Caki2 (cell line): ENCODE measurements at places on chromosomes 11 and 22. TPM values are rescaled to one million over a fixed set of nuclear protein-coding genes. Genes with fewer than 3 reads are reported as not detected.
A peak's percentile ranks its signal among the peaks of the same experiment; 100 is the strongest.

DNA sequence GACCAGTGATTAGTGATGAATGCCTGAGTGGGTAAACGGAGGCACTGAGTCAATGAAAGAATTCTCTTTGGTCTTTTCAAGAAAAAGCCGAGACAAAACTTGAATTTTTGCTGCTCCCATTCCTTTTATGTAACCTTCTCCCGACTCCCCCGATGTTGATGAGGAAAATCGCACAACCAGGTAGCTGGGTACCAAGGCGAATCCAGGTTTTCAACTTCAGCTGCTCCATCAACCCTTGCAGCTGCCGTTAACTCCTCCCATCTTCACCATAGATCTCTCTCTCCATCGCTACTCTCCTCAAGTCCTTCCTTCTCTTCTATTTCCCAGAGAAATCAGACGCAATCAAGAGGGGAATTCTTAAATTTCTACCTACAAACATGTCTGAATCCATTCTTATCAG lies 611 bp upstream of the USP2 start:
- no peak for DNase-seq

DNA sequence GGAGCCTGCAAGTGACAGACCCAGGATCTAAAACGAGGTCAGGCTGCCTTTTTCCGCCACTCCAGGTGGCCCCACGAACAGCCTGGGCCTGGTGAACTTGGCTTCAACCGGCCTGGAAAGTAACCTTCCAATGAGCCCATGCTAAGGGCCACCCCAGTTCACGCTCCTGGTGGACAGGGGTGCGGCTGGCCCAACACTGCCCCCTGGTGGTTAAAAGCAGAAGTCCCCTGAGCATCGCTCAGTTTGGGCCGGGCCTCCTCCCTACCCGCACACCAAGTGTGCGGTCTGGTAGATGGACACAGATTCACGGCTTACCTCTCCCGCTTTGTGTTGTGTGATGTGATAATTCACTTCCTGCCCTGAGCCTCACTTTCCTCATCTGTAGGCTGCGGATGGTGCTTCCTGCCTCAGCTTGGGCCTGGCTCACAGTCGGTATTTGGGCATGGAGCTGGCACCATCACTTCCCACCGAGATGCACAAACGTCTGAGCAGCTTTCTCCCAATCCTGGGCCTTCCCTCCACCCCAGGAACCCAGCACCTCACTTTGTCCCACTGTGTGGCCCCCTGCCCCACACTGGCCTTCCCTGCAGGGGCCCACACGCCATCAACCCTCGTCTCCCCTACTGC lies 13.7 kb upstream of the SEC14L3 start:
- peak; percentile 48 for DNase-seq

- DNase-seq: no peak
Observed at GRCh38 chr11:1055109-1055703, 18.7 kb upstream of the MUC6 start.

DNA sequence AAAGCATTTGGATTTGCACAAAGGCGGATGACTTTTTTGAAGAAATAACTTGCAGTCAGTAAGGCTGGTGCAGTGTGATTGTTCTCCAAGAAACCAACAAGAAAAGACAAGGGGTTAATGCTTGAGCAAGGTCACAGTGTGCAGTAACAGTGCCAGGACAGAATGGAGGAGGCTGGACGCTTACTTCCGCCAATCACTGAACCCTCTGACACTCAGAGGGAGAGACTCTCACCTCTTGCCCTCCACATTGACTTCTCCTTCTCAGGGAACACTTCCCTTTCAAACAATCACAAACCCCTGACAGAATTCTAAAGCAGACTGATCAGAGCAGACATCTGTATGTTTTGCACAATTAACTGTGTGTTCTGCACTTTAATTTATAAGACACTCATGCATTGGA lies 228.4 kb downstream of the BLID start:
- no peak for DNase-seq

DNA sequence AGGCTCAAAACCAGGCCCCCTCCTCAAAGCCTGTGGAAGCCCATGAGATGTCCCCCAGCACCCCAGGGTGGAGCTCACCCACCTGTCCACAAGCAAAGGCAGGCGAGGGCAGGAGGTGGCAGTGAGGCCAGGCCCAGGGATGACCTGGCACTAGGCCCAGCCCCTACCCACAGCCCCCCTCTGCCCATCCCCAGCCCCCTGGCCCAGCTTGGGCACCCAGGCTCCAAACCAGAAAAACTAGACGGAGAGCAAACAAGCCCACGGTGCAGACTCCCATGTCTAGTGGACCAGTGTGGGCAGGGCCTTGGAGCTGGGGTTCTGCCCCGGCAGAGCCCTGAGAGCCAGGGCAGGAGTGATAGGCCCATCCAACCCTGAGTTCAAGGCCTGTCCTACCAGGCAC lies 16.9 kb upstream of the TBX1 start:
- no peak for DNase-seq

DNA sequence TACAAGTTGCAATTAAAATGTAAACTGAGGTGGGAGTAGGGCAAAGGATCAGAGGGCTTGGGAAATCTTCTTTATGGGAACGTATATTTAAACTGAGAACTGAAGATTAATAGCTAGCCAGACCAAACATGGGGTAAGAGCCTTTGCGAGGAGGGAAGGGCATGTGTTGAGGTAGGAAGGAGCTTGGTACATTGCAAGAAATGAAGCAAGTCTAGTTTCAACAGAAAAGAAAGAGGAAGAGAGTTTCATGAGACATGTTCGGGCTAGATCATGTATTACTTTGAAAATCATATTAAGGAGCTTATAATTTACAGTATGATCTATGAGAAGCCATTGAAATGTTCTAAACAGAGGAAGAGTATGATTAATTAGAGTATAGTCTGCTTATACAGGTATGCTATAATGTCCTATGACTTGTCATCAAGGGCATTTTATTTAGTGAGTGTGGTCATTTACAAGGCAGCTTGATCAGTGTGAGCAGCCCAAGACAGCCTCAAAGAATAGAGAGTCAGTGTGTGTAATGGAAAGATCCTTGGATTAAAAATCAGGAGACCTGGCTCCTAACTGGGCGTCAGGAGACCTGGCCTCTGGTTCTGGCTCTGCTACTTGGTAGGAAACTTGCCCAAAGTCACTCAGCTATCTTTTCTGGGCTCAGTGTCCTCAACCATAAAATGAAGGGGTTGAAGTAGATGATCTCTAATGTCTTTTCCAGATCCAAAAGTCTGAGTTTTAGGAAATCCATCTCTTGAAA lies 10.9 kb downstream of the GAS2 start:
- no peak for DNase-seq

DNA sequence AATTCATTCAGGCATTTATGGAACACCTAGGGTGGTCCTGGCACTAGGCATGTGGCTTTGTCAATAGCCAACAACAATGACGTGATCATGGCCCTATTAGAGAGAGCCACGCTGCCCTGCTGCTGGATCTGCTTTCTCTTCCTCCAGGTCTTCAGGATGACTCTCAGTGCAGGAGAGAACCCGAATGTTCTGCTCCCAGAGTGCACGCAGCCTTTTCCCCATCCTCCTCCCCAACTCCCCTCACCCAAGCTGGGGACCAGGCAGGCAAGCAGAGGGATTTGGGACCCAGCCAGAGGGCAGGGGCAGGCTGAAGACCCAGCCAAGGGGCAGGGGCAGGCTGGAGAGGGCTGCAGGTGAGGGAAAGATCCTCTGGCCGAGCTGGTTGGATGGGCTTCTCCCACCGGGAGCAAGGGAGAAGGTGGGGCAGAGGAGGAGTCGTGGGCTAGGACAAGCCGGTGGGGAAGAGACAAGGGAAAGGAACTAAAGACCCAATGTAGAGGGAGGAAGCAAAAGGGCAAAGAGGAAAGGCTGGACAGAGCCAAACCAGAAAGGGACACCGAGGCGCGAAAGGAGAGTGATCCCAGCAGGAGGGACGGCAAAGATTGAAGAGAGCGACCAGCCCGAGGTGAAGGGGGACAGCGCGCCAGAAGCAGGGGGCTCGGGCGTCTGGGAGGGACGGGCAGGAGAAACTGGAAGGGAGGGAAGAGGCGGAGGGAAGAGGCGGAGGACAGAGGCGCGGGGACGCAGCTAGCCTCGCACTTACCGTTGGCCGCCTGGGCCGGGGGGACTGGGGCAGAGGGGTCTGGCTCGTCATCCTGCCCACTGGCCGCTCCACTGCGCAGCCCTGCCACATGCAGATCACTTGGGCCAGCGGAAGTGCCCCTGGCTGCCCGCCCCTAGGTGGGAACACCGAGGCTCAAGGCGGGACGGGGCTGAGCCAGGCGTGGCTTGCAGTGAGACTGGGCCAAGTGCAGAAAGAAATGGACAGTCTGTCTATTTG lies at the start of gene KCTD14:
KCTD14 (minus strand) TSS at position 880 of the 1,000 bp plus-strand sequence; CDS start at position 853, 27 bp downstream.
- peak; percentile 38 for DNase-seq

GRCh38 chr22:29343313-29343805 lies 27.9 kb upstream of the RASL10A start:
- DNase-seq: no peak

DNA sequence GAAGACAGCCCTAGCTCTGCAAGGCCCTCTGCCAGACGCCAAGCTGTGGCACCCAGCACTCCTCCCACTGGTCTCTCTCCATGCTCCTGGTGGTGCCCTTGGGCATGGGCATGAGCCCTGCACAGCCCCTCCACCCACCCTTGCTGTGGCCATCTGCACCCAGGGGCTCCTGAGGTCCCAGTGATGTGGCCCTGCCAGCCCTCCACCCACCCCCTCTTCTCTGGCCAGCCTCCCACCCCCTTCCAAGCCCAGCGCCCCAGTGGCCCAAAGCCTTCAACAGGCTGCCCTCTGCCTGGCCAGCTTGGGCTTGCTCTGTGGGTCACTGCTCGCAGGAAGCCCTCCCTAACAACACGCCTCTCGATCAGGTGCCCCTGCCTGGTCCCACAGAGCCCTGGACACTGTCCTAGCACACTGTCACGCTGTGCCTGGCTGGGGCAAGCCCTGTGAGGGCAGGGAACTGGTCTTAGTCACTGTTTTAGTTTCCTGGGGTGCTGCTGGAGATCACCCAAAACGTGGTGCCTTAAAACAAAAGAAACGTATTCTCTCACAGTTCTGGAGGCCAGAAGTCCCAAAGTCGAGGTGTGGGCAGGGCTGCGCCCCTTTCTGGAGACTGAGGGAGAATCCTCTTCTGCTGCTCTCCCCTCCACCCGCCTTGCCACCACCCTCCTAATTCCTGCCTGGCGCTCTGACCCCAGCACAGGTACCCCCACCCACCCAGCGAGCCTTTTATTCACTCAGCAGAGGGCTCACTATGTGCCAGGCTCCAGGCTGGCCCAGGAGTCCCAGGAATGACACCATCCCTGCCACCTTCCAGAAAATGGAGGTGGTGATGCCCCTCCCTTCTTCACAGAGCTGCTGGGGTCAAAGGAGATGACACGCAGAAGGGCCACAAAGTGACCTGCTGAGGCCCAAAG lies 14.7 kb downstream of the SULT4A1 start:
- DNase-seq: no peak

- no peak for DNase-seq
Observed at GRCh38 chr11:70854901-70855556, 397.3 kb downstream of the SHANK2 start.

DNA sequence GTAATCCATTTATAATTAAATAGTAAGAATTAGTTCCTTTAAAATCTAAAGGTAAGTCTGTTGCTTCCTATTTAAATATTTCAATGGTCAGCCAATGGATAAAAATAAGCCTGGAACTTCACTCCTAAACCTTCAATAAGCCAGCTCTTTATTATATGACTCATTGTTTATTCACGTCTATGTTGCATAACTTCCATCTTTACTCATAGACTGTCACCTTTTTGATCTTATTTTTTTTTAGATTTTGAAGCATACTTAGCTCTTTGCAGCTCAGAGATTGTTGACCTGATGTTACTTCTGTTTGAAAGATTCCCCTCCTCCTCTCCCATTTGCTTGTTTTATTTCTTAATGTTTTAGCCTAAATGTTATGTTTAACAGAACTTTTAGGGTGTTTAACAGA lies 1571.2 kb upstream of the RAG2 start:
- peak; percentile 3 for DNase-seq

The NAV2 gene
- total RNA-seq: 6.9 and 32.9 TPM in 2 replicates
